ENCODE measurements at places on chromosomes 12 and 14. TPM values are rescaled to one million over a fixed set of nuclear protein-coding genes. Genes with fewer than 3 reads are reported as not detected.

DNA sequence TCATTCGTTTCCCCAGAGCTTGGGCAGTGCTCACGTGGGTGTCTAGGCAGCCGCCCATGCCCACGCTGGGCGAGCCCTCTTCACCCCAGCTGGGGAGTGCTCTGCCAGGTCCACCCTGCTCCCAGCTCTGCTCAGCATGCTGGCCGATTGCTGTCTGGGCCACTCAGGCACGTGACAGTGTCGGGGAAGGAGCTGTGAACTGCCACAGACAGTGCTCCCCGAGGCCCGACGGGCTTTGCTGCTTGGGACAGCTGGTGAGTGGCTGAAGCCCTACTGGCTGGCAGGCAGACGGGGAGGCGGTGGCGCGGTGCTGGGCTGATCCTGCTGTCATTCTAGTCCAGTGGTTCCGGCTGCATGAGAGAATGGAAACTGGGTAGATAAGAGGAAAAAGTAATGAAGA is 15.8 kb downstream of the NOC4L start:
- no peak for DNase-seq

- peak; percentile 76 for DNase-seq
Observed at GRCh38 chr14:55780156-55780946, 200.3 kb downstream of the KTN1 start.

GRCh38 chr12:68686262-68686594 is 550 bp upstream of the NUP107 start:
- DNase-seq: no peak

DNA sequence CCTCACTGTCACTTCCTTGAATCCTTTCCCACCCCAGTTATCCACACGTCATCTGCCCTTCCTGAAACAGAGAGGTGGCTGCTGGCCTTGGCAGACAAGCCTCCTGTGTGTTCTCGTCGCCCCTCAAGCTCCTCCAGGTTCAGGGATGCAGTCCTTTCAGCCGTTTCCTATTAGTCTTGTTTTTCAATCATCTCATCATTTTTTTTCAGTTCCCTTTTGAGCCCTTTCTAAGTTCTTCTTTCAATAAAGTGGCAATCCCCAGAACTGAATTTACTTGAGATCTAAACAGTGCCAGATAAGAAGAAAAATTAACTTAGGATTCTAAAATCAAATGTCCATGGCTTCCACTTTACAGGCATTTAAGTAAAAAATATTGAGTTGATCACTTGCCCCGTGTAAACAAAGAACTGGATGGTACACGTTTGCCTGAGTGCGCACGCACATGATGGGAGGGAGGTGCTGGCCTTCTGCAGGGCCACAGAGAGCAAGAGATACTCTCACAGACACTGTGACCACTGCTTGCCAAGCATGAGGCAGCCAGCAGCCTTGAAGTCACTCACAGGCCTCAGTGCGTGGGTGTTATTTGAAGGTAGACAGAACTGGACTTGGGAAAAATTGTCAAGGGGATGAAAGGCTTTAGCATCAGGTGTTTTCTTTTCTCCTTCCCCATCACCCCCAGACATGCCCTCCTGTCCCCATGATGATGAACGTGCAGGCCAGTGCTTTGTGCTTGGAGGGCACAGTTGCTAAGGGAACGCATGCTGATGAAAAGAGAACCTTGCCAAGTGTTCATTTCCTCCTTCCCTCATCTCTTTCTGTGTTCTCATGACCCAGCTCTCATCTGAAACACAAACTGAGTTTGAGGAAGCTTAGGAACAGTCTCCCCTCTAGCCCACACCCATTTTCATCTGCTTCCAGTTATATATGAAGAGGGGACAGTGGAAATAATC is 408.3 kb downstream of the EGLN3 start:
- no peak for DNase-seq

DNA sequence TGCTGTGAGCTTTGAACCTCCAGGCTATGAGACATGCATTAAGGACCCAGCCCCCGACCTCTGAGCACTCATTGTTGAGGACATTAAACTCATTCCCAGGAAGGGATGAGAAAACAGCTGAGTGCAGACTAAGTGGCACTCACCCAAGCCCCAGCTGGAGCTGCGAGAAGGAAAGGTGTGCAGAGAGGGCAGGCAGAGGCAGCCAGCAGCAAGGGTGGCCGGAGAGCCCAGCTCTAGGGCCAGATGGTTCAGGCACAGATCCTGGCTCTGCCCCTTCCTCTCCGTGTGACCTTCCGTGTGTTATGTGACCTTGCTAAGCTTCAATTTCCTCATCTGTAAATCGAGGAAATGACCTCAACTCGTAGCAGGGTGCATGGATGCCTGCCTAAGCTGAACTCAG is 3.7 kb downstream of the TSPAN11 start:
- DNase-seq: no peak

DNA sequence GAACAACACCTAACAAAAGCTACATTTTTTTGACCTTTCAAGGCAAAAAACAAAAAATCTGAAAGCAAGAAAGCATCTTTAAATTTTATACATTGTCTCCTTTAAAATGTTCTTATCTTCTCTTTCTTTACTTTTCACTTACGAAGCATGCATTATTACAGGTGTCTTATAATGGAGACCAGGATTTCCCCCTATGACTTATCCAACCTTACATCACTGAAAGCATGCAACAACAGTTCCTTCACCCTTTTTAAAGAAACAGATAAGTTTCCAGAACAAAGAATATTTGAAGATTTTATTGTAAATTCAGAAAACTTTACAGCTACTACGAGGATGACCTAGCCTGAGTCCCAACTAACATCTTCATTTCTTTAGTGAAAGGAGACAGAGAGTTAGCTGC is 277.2 kb downstream of the AKAP6 start:
- no peak for DNase-seq

DNA sequence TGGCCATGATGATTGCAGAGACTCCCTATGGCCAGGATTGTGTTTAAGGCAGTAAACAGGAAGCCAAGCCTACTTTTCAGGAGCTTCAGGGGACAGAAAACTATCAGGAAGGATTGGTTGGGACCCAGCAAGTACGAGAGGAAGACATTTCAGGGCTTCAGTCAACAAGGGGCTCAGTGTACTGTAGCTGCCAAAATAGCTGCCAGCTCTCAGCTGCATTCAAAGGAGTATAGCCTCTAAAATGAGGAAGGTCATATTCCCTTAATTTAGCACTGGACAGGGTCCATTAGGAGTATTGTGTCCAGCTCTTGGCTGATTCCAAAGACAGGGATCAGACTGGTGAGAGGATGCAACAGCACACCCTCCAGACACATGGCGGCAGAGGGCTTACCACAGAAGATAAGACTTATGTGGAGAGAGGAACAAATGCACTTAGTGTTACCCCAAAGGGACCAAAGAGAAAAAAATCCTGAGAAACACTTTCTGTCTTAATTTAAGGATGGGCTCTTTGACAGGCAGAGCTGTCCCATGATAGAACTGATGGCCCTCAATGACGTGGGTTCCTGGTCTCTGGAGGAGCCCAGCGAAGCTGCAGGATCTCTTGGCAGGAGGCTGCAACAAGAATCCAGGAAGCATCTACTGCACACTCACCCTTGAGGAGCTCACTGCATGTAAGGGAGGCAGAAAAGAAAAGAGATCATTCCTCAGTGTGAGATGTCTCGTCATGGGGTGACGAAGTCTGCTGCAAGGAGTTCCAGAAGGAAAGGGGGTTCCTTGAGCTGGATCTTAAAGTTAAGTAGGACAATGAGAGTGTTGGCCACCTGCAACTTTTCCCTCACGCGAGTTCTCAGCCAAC is 14.8 kb downstream of the BDKRB1 start:
- DNase-seq: no peak

DNA sequence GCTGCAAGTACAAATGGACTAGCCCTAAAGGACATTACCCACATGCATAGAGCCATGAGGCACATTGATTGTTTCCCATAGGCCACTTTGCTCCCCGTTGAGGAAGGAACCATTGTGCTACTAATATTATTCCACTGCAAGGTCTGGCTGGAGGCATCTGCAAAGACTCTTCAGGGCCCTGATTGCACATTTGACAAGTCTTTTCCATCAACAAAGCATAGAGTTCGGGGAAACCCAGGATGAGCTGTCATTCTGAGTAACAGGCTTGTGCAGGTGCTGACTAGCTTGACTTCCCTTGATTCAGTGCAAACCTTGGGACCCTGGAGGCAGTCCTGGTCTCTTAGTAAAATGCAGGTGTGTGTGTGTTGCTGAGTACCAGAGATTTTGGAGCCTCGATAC is 73.8 kb downstream of the SUSD6 start:
- no peak for DNase-seq

DNA sequence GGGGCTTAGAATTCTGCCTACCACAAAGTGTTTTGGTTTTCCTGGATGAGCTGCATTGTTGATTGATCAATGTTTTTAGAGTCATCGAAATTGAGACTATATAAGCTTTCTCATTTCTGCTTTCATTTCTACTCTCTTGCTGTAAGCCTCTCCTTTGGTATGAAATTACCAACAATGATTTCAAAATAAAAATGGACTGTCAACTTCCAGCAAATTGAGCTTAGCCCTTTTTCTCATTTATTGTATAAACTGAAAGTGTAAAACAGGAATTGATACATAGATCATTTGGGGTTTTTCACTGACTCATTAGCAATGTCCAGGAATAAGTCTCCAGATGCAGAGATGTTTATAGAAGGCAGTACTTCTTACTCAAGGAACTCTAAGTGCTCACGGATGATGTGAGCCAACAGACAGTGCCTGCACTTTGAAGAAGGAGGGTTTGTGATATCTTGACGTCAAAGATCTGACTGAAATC is 20.0 kb upstream of the PCNX1 start:
- no peak for DNase-seq

Gene CMTM5
- total RNA-seq: 4.1 TPM

Gene NDRG2
- total RNA-seq: 68.7 TPM

Gene IAPP
- not detected for total RNA-seq

Gene AICDA
- total RNA-seq: 0.39 TPM

Gene SLC25A47
- not detected for total RNA-seq

Gene CLEC1B
- not detected for total RNA-seq

Gene NR4A1
- 677 TPM for total RNA-seq

Gene FAM181A
- not detected for total RNA-seq

All from aorta (tissue), 5 donors.